ENCODE measurements at places on chromosomes 2 and 18.

- DNase-seq: no peak
These were observed 54.8 kb upstream of the CREB1 start for GRCh38 chr2:207474863-207475485.

- DNase-seq: no peak
These were observed 372.2 kb downstream of the NYAP2 start for GRCh38 chr2:225771701-225772100.

GRCh38 chr2:165114346-165114939 is 89.4 kb downstream of the SCN3A start:
- no peak for DNase-seq

DNA sequence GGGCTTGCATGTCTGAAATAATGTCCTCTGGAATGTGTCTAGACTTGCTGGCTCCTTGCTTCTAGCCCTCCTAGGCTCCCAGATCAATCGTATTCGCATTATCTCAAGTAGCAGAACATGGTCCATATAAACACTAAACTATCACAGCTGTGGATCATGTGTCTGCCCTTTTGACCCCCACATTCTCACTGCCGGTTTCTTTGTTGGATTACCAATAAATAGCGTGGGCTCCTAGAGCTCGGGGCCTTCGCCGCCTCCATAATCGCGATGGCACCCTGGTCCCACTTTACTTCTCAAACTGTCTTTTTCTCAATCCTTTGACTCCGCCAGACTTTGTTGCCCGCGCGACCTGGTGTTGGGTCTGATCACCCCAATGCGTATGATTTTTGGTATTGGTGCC is 6.3 kb upstream of the SCYGR8 start:
- no peak for DNase-seq

DNA sequence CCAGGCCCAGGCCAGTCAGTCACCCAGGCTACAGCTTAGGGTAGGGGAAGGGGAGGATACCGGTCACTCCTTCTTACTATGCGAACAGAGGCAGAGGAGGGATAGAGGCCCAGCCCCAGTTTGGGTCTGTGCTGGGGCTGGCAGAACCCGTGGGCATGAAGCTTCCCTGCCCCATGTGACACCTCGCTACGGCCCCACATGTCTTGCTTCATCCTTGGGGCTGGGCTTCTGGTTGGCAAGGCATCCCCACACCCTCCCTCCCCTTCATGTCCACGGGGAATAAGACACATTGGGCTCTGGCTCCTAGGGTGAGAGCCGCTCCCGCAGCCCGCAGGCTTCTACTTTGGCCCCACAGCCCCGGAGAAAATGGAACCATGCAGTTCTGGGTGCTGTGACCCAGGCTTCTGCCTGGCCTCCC is 32.4 kb downstream of the HS1BP3 start:
- no peak for DNase-seq

DNA sequence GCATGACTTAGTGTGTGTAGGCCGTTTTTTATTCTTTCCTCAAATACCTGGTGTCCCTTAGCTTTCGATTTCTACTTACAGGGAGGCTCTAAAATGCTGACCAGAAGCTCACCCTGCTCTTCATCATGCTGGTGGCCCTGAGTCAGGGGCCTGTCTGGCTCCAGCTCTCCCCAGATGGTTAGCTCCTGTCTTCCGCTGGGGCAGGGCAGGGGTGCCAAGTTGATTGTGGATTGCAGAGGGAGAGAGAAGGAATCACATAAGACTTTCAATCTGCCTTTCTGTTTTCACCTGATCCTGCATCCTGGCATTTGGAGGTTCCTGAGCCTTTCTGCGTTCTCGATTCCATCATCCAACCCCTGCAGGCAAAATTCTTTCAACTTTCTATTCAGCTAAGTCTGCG is 4.2 kb downstream of the CIB4 start:
- DNase-seq: no peak

GRCh38 chr18:8959551-8960135 is 142.9 kb upstream of the NDUFV2 start:
- DNase-seq: no peak

- no peak for DNase-seq
These were observed 39.3 kb downstream of the AP1S3 start for GRCh38 chr2:223797811-223798721.

DNA sequence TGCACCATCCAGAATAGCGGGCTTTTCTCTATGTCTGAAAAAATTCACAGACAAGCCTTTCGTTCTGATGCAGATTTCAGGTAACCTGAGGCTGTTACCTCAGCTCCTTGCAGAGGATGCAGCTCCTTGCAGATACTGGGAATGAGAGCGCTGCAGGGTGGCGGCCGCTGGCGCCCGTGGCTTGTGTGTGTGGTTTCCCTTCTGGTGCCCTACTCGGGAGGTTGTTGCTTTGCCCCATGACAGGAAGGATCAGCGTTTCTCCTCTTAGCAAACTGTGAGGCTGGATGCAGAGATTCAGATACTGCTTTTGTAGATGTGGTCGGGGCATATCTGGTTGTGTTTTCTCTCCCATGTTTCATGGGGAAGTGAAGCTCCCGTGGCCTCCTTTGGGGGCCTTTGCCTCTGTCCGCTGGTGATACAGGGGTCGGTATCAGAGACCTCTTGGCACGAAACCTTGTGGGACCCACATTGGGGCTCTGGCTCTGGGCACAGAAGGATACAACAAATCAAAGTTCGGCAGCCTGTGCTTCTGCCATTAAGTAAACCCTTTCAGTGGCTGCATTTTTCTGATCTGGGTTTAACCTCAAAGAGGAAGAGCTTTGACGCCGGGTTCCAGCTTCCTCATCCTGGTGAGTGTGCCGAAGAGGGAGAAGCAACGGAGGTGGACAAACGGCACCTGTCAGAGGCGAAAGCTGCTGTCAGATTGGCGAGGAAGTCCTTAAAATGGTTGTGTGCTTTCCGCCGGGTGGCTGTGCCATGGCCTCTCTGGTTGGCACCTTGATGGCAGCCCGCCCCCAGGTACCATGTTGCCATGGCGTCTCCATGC is 127.8 kb downstream of the MBP start:
- DNase-seq: no peak

- DNase-seq: no peak
These were observed 65.2 kb downstream of the PLCL1 start for GRCh38 chr2:197869501-197870111.

DNA sequence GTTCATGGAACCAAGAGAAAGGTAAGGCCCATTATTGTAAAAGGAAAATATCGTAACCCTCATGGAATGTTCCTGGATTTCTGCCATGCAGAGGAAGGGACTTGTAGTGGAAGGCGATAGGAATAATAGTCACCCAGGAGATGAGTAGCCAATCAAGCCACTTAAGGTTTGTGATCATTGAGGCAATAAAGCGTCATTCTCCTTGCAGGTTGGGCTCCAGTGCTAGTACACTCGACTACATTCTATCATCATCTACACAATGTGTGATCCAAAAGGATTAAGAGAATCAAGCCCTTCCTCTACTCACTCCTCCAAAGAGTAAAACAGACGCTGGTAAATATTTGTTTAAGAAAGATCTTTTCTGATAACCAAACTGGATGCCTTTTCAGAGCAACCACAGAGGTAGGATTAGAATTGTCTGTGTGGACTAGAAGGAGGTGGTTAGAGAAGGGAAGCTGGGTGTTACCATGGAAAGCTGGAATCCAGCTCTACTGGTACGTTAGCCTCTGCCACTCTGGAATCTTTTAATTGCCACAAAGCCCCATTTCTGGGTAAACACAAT is 245.7 kb downstream of the IKZF2 start:
- no peak for DNase-seq

- no peak for DNase-seq
These were observed 64.4 kb upstream of the AFF3 start for GRCh38 chr2:100206731-100207255.

- DNase-seq: no peak
These were observed 12.3 kb upstream of the SLC14A2 start for GRCh38 chr18:45602926-45603325.

- no peak for DNase-seq
These were observed 39.0 kb downstream of the ARL5A start for GRCh38 chr2:151789055-151789834.

DNA sequence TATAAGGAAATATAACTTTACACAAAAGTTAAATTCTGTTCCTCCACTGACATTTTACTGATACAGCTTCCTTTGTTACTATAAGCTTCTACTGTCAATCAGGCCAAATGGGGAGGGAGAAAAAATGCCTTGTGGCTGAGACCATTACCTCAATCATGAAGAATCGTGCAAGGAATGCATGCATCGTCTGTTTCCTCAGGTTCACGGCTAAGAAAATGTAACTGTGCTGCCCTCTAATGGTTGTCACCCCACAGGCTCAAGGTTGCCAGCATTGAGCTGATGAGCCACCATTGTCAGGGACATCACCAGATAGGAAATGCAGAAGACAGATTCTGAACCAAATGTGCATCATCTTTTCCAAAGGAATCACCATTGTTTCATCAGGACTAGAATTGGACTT is 426.9 kb downstream of the CDH2 start:
- DNase-seq: no peak

DNA sequence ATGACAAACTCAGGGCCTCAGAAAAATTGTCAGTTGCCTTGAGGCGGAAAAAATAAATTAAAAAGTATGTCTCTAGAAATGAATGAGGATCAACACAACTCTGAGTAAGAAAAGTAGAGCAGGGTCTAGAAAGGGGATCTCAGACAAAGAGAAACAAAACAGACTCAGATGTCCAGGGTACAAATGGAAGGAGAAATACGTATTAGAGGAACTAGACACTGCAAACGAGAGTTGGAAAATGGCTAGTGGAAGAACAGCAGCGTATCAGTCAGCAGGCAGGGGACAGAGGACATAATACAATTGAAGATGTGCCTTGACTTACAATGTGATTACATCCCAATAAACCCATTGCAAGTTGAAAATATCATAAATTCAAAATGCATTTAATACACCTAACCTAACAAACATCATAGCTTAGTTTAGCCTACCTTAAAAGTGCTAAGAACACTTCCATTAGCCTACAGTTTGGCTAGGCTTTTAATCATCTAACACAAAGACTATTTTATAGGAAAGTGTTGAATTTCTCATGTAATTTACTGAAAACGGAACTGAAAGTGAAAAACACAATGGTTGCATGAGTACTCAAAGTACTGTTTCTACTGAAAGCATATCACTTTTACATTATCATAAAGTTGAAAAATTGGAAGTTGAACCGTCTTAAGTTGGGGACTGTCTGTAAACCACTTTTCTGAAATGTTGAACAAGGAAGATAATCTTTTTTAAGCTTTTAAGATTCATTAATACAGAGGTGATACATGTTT is 182.8 kb downstream of the NBAS start:
- DNase-seq: no peak

DNA sequence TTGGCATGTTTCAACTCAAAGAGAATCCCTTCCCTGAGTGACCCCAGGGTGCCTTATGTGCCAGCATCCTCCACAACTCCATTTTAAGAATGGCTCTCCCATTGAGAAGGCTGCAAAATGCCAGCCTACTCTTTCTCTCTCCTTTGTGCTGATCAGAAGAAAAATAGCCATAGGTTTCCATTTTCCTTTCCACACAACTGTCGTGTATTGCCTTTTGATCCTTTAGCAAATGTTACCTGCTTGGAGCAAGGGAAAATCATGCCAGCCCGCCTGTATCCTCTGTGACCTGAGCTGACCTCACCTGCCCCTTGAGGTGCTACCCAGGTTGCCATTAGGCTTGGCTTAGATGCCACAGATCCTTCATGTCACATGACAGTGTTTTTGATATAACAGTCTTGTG is 38.8 kb downstream of the DPYSL5 start:
- no peak for DNase-seq

GRCh38 chr2:226763320-226763719 is 36.3 kb downstream of the IRS1 start:
- no peak for DNase-seq

- DNase-seq: no peak
These were observed 75.0 kb upstream of the SLC25A52 start for GRCh38 chr18:31835528-31836133.

DNA sequence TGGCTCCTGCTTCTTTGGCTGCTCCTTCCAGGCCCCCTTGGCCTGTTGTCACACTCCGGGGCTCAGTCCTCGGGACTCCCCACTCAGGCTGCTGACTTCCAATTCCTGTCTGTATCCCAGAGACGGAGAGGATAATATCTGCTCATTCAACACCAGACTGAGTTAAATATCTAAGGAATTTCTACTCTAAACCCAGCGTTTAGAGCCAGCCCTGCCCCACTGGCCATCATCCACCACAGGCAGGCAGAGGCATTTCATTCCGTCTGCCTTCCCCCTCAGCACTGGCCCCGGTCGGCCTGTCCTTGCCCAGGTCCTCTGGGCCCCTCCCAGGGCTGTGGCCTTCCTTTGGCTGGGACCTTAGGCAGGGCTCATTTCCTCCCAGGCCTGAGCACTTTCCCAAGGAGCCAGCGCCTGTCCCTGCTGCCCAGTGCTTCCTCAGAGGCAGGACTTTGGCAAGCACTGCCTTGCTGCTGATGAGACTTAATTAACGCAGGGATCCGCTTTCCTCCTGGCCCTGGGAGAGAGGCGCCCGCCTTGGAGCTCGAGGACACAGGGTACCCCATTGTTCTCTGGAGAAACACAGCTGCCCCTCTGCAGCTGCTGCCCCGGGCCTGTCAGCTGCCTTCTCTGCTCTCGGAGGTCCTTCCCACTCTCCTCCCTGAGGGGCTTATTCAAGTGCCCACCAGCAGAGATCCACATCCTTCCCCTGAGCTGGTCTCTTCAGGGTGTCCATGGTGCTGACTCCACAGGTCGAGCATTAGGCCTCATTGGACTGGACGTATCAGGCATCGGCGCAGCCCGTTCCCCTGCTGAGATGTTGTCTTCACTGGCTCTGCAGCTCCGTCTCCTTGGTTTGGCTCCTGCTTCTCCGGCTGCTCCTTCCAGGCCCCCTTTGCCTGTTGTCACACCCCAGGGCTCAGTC is 42.8 kb downstream of the ATOH8 start:
- DNase-seq: no peak

DNA sequence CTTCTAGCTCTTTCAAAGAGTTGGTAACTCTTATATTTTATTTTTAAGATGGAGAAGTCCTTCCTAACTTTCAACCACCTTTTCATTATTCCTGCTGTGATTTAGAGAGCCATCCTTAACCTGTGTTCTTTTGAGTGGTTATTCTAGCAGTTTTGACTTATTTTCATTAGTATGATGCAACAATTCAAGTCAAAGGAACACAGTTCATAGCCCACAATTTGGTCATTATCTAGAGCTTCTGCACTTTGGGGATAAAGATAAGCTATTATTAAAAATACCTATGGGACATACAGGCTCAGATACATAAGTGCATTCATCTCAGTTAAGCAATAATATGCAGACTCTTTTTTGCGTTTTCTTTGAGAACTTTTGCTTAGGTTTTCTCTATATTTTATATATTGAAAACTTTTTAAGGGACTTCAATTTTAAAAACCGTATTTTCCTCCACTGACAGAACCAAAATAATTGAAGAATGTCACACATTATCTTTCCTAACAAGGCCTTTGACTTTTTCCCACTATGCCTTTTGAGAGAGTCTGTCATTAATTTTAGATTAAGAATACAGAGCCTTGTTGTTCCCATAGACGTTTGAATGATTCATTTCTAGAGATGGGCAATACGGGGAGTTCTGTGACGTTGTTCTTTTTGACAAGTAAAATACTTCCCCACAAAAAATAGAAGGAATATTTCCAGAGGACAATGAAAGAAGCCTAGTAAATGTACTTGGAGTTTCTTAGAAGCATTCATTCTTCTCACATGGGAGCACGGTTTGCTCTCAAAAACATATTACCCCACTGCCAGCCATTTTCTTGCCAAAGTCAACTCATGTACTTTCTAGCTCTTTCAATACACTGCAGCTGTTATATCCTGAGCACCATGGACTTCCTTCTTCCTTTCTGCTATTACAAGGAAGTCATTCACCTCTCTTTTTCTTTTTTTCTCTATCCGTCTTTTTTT is 42.9 kb upstream of the RASGRP3 start:
- no peak for DNase-seq

Data from stimulated activated CD4-positive, alpha-beta T cell treated with anti-CD3 and anti-CD28 coated beads, TNF-alpha, amount 100 ng/mL, for 1 hour (primary cell).